ENCODE measurements at places on chromosomes 6 and 20.

DNA sequence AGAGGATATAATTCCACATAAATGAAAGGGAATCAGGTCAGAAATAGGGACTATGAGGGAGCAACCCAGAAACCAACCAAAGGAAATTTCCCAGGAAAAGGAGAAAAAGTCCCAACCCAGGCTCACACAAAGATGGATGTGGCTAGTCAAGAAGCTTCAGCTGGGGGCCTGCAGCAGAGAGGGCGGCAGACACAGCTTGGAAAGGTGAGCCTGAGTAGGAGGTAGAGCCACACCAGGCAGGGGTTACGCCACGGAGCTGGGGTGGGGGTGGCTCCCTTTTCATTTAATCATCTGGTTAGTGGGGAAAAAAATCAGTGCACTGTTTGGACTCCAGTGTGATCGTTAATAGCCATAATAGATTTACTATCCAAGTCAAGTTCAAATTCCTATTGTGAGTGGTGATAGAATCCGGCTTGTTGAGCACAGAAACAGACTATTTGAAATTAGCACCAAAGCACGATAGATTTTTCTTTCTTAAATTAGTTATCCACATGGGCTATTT, 220.6 kb downstream of the TPBG start:
- DNase-seq: no peak

DNA sequence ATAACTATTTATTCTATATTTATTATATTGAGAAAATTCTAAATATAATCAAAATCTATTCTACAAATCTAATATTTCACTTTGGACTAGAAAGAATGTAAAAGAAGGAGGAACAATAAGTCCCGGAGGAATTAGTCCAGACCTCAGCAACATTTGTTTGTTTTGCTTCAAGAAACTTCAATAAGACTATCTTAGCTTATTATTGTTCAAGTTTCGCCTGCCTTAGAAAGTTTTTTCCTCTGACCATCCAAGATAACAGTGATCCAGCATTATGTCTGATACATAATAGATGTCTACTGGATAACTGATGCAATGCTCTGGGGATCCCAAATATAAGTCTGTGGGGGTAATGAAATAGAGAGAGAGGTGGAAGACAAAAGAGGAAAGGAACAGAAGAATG, 28.7 kb upstream of the NT5E start:
- DNase-seq: no peak

DNA sequence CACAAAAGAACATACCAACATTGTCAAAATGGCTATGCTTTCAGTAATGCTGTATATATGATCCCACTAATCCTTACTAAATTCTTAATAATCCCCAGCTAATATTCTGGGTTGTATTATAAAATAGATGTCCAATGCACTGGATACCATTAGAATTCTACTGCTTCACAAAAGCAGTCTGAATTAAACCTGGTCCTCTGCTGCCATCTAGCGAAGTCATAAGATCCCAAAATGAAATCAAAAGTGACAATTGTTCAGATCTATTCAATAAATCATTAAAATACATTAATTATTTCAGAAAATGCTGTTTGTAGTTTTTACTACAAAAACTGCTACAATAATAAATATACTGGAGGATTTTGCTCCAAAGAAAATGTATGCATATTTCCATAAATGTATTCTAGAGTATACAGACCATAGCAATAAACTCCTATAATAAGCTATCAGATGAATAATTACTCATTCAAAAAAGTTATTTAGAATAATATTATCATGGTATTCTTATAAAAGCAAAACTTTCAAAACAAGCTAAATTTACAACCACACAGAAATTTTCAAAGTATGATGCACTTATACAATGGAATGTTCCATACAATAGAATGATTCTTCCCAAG, 92.6 kb downstream of the RNGTT start:
- peak; percentile 1 for DNase-seq

DNA sequence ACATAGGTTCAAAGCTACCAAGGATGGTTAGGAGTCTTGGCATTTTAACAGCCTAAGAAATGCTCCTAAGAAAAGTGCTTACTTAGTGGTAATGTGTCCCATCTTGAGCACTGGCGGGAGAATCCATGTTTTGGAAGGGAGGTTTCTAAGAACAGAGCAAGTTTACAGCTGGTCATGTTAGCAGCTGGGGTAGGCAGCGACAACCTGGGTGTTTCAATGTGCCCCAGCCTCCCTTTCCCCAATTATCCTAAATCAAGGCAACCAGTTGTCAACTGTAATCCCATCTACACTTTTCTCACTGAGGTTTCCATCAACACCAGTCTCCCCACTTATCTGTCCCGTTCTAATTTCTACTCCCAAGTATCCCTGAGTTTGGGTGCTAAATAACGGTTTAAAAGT, 1.6 kb upstream of the JAG1 start:
- DNase-seq: no peak

DNA sequence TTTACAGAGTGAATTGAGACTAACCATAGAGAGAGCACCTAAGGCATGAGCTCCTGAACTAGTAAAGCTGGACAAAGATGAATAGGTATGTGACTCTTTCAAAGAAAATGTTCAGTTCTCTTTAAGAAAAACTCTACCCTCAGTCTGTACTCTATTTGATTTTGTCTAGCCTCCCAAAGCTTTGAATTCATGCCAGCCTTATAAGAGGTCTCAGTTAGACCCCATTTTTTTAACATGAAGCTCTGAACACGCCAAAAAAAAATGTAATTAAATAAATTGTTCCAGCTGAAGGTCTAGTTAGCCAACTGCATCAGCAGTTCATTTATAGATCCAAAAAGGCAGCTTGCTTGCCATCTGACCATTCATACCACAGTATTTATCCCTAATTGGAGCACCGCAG, 71.6 kb downstream of the COL9A1 start:
- no peak for DNase-seq

- no peak for DNase-seq
Observed at GRCh38 chr6:29762781-29763214, 39.6 kb downstream of the HLA-F start.

DNA sequence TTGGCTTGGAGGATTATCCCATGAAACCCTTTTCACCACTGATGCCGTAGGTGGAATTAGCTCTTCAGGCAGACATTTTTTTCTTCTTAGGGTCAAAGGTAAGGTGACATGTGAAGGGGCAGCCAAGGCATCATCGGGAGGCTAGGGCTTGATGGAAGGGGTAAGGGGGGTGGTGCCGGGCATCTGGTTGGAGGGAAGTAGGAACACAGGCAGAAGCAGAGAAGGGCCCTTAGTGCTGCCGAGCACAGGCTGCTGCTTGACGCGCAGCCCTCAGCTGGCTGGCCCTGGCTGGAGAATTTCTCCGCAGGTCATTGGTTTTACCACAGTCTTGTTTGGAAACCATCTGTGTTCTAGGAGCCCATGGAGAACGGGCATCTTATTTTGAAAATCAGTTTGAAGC, 54.7 kb downstream of the TRAF3IP2 start:
- no peak for DNase-seq

DNA sequence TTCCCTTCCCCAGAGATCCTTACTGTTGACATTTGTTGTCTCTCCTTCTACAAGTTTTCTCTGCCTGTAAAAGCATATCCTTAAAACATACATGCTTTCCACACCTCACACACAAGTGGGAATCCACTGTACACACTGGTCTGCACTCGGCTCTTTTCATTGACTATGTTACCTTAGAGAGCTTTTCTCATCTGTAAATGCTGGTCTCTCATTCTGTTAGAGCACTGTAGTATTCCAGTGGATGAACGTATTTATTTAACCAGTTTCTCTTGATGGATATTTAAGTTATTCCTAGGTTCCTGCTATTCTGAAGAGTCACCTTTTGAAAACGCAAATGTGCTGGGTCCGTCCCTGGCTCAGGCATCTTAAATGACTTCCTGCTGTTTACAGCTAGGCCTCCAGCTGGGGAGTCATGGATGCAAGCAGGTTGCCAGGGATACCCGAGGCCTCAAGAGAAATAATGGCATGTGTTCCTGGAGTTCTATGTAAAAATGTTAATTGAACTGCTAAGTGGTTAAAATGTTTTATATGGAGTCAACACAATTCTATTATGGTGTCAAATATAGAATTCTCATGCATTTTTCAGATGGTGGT, 61.1 kb upstream of the TGM3 start:
- no peak for DNase-seq

- no peak for DNase-seq
Observed at GRCh38 chr6:3999800-4000661, 78.9 kb downstream of the FAM217A start.

DNA sequence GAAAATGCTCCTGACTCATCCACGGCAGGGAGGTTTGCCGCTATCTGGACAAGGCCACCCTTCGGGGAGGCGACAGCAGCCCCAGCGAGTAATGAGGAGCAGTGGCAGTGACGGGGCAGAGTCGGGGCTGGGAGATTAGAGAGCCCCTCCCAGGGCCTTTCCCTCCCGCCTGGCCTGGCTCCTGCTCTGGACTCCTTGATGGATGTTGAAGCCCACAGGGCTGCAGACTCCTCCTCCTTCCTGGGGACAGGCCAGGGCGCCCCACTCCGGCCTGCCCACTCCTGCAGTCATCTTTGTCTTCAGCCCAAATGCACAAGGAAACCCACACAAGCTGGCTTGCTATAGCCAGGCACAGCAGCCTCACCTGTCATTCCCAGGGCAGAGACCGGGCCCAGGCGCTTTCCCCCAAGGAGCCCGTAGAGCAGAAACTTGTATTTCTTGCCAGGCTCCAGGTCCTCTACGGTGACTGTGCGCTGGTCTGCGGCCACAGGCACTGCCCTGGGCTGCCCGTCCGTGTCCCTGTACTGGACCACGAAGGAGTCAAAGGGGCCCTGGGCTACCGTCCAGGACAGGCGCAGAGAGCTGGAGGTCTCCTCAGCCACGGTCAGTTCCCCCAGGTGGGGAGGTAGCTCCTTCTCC, 7.7 kb downstream of the CYP21A2 start:
- DNase-seq: no peak

- no peak for DNase-seq
Observed at GRCh38 chr6:47679322-47679906, 19.0 kb upstream of the ADGRF4 start.

DNA sequence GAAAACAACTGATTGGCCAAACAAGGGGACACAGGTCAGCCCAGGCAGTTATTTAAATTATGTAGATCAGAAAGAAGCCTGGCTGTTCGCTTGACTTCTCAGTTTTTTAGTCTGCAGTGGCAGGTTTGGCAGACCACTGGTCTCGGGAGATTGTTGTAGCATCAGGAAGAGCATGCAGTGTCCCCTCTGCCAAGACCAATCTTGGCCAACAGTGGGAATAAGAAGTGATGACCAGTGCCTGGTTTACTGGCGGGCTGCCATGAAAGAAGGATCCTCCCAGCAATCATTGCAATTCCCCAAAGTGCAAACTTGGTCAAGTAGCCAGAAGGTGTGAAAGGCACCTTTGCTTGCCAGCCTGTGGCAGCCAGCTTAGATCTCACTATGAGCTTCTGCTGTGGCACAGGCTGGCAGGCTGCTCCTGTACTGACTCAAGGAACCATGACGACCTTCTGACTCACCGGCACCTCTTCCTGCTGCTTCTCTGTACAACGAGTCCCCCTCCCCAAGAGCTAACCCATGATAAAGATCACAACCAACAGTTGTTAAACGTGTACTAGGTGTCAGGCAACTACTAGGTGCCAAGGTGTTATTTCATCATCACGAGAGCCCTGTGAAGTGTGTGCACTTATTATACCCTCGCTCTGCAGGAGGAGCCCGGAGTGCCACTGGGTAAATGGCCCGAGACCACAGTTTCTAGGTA, 76.8 kb upstream of the DUSP22 start:
- peak; percentile 16 for DNase-seq

- no peak for DNase-seq
Observed at GRCh38 chr6:56691814-56692213, 49.1 kb upstream of the DST start.

DNA sequence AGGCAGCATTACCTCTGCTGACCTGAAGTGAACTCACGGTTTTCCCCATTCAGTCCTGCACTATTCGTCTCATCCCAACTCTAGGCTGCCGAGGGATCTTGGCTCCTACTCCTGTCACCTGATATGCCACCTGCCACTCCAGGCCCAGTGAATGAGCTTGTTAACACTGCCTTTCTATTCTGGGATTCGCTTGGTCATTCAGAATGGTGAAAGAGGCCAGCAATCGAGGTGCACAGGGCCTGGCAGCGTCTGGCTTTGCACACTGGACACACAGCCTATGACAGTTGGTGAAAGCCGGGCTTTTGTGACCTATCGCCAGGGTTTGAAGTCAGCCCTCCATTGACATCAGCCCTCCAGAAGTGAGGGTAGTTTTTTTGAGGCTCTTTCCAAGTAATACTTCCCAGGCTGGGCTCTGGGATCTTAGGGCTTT, 59.3 kb upstream of the MYL9 start:
- DNase-seq: no peak

- DNase-seq: no peak
Observed at GRCh38 chr6:150176152-150176551, 33.3 kb downstream of the PPP1R14C start.

DNA sequence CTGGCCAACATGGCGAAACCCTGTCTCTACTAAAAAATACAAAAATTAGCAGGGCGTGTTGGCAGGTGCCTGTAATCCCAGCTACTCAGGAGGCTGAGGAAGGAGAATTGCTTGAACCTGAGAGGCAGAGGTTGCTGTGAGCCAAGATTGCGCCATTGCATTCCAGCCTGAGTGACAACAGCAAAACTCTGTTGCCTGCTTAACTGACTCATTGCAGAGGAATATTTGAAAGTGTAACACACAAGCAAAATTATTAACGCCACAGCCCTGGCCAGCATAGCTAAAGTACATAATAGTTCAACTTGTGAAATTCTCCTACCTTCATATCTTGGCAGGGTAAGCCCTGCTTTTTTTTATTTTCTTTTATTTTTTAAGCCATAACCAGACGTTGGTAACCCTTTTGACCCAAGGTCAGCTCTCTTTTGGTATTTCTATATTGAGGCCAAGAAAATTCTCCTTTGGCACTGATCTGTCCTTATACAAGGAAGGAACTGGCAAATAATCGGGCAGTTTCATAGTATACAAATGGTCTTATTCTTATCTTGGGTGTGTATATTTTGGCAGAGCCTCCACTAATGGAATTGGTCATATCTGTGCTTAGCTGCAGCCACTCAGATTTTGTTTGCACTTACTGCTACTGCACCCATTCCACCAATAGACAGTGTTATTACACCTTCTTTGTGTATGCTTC, 4.0 kb upstream of the ADGRF5 start:
- no peak for DNase-seq

GRCh38 chr20:48774696-48775095, 53.1 kb downstream of the PREX1 start:
- DNase-seq: no peak

GRCh38 chr6:26351544-26351953, 13.4 kb upstream of the BTN3A2 start:
- DNase-seq: no peak

- DNase-seq: no peak
Observed at GRCh38 chr6:47240277-47240890, 69.3 kb downstream of the TNFRSF21 start.

- DNase-seq: no peak
Observed at GRCh38 chr6:135148889-135149288, 32.2 kb upstream of the MYB start.

DNA sequence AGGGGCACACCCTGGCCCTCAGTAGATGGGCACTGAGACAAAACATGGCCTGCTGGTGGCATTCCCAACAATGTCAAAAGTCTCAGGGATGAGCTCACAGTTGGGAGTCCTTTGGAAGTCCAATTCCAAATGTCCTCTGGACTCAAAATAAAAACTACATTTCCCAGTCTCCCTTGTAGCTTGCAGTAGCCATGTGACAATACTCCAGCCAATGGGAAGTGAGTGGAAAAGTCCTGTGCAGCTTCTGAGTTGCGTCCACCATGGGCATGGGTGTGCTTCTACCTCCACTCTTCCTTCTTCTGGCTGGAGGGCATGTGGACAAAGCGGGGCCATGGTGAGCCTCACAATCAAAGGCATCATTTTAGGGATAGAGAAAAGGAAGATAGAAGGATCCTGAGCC, 5.8 kb upstream of the ADAM33 start:
- DNase-seq: no peak
